Smooth muscle cell of trachea (primary cell): ENCODE measurements at places on chromosomes 6 and 20. TPM values are rescaled to one million over a fixed set of nuclear protein-coding genes. Genes with fewer than 3 reads are reported as not detected.

The AFG1L gene
- total RNA-seq: 3.8 and 5.7 TPM in 2 replicates

The MYLK4 gene
- total RNA-seq: 0.44 and 0.50 TPM in 2 replicates

The TGM2 gene
- 72.3 and 109 TPM in 2 replicates for total RNA-seq

The GFRAL gene
- not detected in 2 replicates for total RNA-seq

The RAET1E gene
- 2.2 and 4.8 TPM in 2 replicates for total RNA-seq

The GJA1 gene
- total RNA-seq: 120 and 124 TPM in 2 replicates

The APOBEC2 gene
- total RNA-seq: not detected in 2 replicates

The SLC16A10 gene
- total RNA-seq: not detected in 2 replicates

The CCM2L gene
- not detected in 2 replicates for total RNA-seq
